ENCODE measurements at places on chromosomes 3 and 15.

DNA sequence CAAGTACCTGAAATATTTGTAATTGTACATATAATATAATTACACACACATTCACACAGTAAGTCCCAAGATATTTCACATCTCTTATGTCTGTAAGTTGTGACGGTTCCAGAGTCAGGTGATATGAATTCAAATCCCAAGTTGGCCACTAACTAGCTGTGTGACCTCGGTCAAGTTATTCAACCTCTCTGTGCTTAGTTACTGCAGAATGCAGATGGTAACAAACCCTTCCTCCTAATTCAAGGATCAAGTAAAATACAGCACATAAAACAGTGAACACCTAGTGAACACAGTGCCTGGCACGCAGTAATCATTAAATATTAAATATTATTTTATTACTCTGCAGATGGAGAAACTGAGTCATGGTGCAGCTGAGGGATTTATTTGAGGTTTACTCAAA, 6.9 kb downstream of the PRICKLE2 start:
- DNase-seq: no peak

DNA sequence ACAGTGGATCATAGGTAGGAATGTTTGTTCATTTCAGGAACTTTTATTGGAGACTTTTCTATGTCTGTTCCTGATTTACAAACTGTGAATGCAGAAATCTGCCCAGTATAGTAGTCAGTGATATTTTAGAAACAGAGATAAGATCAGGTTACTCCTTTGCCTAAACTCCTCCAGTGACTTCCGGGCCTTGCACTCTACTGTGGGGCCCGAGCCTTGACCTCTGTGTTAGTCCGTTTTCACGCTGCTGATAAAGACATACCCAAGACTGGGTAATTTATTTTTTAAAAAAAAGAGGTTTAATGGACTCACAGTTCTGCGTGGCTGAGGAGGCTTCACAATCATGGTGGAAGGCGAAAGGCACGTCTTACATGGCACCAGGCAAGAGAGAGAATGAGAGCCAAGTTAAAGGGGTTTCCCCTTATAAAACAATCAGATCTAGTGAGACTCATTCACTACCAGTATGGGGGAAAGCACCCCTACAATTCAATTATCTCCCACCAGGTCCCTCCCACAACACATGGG, 127.1 kb downstream of the DNAJB8 start:
- no peak for DNase-seq

DNA sequence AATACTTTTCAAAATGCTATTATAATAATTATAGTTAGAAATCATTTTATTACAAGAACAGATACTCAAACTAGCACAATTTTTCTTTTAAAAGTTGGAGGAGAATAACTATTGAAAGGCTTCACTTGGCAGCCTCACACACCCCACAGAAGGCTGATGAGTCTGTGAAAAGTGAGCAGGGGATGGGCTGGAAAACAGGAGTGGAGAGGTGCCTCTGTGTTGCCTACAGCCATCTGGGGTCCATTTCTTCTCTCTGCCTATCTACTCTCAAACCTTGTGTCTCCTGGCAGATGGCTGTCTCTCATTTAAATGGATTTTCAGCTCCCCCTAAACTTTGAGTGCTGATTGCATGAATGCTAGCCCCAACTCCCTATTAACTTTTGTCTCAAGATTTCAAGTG, 230.8 kb downstream of the CLSTN2 start:
- no peak for DNase-seq

GRCh38 chr15:88932875-88933330, 19.7 kb upstream of the MFGE8 start:
- DNase-seq: no peak

DNA sequence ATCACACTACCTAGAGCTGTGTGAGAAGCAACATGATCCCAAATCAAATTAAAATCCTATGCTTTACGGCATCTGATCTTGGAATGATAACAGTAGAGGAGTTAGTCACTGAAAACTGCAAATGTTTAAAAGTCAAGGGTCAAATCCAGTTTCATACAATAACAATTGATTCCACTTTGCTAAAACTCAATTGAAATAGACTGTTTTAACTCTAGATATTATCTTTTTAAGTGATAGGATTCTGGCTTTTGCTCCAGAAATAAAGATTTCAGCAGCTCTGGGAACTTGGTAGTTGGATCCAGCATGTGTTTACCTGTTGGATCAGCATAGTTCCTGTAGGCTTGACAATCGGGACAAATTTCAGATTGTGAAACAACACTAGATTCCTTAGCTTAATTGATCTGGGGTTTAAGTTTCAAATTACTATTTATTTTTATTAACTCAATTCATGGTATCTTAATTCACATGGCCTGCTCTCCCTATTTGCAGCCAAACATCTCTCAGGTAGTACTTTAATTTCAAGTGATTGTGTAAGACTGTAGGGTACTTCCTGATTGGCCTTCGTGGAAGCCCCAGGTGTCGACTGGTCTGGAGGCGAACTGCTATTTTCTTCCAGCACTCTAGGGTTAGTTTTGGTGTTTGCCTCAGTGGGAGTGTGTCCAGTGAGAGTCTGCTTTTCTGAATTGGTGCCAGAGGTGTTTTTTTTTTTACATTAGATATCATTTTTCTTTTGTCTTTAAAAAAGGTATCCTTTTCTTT, 16.6 kb downstream of the NFKBIZ start:
- DNase-seq: peak; percentile 31

DNA sequence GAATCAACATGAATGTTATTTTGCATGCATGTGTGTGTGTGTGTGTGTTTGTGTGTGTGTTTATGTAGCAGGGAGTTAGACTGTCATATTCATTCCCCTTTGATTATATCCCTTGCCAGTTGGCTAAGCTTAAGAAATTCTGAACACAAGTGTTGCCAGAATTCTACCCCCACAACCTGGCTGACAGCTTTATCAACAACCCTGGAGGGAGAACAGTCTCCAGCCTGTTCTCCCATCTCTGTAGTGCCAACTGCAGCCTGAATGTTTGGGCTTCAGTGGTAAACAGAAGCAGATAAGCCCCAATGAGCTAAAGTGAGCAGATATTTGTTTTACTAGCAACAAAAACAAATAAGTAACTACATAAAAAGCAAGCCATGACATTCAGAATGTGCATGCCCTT, 162.6 kb upstream of the ABI3BP start:
- DNase-seq: no peak

DNA sequence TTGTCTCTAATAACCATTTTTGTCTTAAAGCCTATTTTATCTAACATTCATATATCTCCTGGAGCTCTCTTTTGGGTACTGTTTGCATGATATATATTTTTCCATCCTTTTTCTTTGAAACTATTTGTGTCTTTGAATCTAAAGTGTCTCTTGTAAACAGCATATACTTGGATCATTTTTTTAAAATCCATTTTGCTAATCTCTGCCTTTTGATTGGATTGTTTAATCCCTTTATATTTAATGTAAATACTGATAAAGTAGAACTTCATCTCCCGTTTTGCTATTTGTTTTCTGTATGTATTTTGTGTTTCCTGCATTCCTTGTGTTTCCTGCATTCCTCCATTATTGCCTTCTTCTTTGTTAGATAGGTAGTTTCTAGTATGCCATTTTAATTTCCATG, 31.4 kb downstream of the ACAA1 start:
- DNase-seq: no peak

DNA sequence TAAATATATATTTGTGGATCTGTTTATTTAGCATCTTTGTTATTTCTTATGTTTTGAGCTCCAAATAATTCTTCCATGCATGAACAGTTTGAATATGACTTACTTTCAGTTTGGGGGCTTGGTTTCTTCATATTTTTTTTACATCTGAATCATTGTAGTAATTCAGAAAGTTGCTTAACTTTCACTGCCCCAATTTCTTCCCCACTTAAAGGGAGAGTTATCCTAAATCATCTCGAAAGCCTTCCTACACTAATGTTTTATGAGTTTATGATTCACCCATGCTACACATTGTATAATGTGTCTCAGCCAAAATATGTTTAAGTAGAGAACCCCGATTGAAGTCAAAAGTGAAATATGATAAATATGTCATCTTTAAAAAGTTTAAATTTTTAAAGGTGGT, 47.8 kb downstream of the SPRED1 start:
- DNase-seq: no peak

DNA sequence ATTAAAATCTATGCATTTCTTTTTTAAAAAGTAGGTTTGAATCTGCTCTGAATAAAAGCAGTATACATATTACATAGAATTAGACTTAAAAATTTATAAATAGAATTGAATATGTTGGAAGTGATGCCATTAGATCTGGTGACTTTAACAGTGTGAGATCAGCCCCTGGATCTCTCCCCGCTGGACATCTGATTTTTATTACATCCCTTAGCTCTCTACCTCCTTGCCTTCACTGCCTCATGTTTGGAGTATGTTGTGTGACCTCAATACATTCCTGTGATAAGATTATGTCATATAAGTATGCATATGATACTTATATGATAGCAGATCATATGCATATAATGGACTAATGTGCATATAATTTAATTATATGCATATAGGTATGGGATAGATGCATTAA, 643.4 kb upstream of the NR2F2 start:
- DNase-seq: no peak

DNA sequence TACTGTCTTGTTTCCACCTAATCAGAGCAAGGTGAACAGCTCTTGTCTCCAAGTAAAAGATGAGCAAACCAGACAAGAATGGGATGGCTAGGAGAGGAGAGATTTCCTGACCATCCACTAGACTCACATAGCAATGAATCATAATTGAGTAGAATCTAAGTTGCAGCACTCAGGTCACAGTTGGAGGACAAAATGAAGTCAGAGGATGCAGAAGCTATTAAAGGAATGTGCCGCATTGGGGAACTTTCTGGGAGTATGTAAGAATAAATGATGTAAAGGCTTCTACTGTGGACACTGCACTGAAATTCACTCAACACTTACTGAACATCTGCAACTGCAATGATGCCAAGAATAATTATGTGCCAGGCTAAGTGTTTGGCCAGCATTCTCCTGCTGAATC, 217.4 kb upstream of the WNT5A start:
- DNase-seq: peak; percentile 61

DNA sequence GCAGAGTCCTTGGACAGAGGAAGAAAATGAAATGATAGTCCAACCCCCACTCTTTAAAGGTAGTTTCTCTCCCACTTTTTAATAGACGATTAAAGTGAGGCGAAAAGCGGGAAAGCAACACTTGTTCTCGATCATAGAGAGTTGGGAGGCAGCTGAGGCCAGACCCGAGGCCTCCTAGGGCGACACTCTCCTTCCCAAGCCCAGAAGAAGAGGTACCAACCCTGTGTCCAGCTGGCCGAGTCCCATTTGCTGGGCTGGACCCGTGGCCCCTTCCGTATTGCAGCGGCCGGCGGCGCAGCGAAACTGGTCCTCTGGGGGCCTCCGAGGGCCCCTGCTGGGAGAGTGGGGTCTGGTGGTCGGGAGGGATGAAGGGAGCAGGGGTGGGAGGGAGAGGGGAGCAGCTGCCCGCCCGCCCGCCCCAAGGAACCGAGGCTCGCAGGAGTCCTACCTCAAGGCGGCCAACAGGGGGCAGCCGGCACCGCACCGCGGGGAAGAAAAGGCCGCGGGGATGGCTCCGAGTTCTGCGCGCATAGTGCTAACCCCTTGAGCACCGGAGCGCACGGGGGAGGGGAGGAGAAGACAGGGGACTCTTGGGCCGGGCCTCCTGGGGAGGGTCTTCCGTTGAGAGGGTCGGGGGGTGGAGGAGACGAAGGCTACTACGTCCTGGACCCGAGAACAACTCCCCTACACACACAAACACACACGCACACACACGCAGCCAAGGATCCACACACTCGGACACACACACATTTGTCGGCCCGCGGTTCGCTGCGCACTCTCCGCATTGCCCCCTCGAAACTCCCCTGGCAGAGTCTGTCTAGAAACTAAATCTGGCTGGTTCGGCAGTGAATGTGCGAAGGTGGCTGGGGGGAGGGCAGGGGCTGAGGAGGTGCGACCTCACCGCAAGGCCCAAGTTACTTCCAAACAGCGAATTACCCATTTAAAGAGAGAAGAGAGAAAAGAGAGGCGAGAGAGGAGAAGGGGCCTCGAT, 2.0 kb downstream of the WNT5A start:
- DNase-seq: peak; percentile 92

- DNase-seq: no peak
Observed at GRCh38 chr3:112498914-112499711, at the start of gene BTLA. TSS of gene BTLA (minus strand) at chr3:112499472. CDS start at chr3:112499358, 114 bp downstream.

DNA sequence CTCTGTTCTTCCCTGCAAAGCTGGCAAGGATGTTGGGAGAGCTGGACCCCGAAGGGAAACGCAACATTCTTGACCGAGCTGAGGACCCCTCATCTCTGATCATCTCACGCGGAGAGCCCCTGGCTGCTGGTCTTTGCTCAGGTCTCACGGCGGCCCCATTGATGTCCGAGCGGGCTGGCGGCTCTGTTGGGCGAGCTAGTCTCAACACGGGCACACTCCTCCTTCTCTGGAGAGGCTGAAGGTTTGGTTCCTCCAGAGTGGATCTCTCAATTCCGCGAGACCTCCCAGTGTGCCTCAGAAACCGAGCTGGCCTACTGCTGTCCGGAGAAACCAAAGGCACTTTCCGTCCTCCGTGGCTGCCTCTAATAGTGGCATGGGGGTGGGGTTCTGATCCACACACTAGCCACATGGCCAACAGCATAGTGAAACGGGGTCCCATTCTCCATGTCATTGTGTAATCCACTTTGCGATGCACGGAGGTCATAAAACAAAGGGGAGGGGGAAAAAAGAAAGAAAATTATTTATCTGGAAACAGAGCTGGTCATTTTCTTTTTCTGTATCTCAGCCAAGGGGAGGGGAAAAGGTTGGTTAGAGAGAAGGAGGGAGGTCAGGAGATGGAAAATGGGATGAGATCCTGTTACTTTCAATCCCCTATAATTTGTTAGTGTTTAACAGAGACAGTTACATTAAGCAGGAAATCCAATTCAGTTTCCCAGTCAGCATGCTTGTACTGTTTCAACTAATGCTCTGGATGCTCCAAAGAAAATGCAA, 1.3 kb downstream of the CCDC80 start:
- no peak for DNase-seq

- DNase-seq: no peak
Observed at GRCh38 chr3:186319945-186320344, 42.1 kb downstream of the DGKG start.

GRCh38 chr3:150114873-150115540, 144.3 kb upstream of the PFN2 start:
- DNase-seq: peak; percentile 59

GRCh38 chr3:31490502-31490901, 42.2 kb upstream of the STT3B start:
- no peak for DNase-seq

DNA sequence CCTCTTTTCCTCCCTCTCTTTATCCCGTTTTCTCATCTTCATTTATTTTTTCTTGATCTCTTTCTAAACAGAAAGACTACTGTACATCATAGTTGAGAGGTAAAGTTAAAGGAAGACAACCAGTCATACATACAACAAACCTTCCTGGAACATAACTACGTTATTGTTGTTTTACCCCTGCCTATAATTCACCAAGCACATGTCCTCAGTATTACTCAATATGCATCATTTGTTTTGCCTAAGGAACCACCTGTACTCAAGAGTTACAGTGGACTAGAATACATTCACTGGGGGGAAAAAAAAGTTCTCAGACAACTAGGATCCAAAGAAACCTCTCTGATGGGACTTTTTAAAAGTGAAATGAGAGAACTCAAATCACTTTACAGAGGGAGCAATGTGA, 344.7 kb upstream of the RBMS3 start:
- no peak for DNase-seq

- DNase-seq: peak; percentile 17
Observed at GRCh38 chr3:17473761-17474160, 268.7 kb downstream of the TBC1D5 start.

GRCh38 chr3:72962317-72962716, 34.3 kb upstream of the PPP4R2 start:
- DNase-seq: no peak

- no peak for DNase-seq
Observed at GRCh38 chr3:10933805-10934481, 58.6 kb upstream of the SLC6A1 start.

- DNase-seq: no peak
Observed at GRCh38 chr15:60735559-60736047, 256.7 kb upstream of the ICE2 start.
